ENCODE measurements at places on chromosomes 5 and 9.
A peak's percentile ranks its signal among the peaks of the same experiment; 100 is the strongest.

DNA sequence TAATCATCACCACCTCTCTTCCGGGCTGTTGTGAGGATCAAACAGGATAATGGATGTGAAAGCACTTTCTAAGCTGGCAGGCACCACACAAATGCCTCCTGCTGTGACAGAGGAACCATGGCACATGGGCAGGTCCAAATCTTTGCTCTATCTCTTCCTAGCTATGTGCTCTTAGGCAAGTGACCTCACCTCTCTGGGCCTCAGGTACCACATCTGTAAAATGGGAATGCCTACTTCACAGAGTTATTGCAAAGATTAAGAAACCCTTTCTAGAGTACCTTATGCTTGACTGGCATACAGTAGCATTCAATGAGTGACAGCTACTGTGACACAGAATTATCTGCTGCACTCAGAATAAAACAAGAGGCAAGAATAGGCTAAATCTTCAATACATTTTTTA lies 51.6 kb downstream of the CDK5RAP2 start:
- DNase-seq, result no peak

- no peak for DNase-seq
These were observed 527.8 kb downstream of the MTRR start for GRCh38 chr5:8396756-8397155.

DNA sequence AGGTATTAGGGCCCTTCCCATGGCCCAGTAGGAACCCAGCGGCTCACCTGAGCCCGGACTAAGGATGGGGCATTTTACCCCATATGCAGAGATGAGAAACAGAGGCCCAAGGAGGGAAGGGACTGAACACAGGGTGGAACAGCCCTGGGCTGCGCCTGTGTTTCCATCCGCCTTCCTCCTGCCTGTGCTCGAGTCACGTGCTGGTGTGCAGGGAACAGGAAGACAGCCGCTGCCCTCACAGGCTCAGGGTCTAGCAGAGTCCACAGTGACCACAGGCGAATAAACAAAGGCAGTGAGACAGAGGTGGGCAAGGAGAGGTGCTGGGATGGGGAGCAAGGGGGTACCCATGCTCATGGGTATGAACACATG lies 129.4 kb downstream of the C9orf50 start:
- DNase-seq, result no peak

DNA sequence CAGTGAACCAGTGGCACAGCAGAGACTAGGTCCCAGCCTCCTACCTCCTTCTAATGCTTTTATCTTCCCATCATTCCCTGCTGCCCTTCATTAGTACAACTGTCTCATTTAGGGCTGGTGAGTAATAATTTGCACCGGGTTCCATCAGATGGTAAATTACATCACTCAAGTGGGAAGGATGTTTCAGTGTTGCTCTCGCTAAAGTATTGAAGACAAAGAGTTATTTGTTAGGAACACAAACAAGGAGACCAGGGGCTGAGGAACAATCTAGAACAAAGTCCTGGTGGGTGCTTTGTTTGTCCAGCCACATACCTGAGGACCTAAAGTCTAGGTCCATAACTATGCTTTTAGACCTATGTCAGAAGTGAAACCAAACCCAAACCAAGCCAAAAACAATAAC lies 52.4 kb downstream of the SEC61B start:
- no peak for DNase-seq

GRCh38 chr9:132749306-132749705 lies 79.0 kb downstream of the GTF3C4 start:
- no peak for DNase-seq

- no peak for DNase-seq
These were observed 66.4 kb downstream of the RETREG1 start for GRCh38 chr5:16550316-16550952.

- DNase-seq, result no peak
These were observed 142.7 kb downstream of the MLLT3 start for GRCh38 chr9:20479419-20480155.

GRCh38 chr9:132986114-132986513 lies 7.6 kb downstream of the GFI1B start:
- no peak for DNase-seq

DNA sequence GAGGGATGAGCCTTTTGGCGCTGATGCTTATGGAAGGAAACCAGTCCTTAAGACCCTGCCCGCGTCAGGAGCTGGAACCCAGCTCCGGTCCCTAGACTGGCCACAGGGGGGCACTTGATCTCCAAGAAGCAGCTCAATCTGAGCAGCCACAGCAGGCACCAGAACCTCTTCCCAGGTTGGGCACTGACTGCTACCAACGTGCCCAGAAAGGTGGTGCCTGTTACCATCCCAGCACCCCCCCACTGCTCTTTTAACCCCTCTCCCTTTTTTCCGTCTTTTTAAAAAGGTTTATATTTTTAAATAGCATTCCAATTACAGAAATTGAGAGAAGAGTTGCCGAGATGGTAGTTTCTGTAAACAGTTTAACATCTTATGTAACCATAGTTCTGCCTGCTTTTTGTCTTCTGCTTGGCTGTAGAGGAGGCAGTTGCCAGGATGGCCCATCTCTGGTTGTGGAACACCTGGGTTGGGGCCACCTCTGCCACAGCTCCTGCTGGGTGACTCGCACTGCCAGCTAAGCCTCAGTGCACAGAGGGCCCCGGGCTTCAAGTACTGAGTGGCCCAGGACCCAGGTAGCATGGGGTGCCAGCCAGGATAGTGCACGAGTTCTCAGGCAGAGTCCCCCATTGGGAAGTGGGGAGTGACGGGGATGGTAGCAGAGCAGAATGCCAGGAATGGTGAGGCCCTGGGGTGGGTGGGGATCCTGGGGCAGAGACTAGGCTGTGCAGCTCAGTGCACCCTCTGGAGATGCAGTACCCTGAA lies 62.8 kb downstream of the PFDN1 start:
- peak; percentile 8 for DNase-seq

- DNase-seq, result no peak
These were observed 6.3 kb downstream of the CCDC180 start for GRCh38 chr9:97313746-97314145.

- no peak for DNase-seq
These were observed 26.9 kb downstream of the GOLM1 start for GRCh38 chr9:86072394-86072877.

DNA sequence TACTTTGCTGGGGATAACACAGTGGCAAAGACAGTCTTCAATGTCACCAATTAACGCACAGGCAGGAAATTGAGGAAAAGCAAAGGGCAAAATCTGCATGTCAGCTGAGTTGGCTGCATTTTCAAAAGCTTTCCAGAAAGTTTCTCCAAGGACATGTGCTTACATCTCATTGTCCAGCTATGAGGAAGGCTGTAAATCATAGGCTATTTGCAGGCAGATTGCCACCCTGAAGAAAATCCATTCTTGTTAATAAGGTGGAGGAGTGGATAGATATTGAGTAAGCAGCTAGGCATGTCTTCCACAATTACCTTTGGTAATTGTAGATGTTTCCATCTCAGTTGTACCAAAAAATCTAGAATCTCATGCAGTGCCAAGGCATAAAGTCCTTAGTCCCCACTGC lies 278.0 kb upstream of the NUDT12 start:
- DNase-seq, result no peak

DNA sequence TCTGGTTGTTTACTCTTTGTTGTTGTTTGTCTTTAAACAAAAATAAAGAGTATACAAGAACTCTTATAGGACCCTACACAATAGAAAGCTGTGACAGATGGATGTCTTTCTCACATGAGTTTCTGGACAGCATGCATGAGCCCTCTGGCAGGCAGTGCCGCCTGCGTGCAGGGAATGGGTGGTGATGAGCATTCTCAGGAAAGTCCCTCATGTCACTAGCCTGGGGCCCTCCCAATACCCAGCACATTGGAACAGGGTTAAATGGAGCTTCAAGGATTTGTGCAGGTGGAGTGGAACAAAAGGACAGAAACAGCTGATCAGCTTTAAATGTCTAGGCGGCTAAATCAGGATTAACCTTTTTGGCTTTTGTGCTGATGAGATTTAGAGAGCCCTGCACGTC lies 181.0 kb upstream of the CD180 start:
- DNase-seq, result no peak

DNA sequence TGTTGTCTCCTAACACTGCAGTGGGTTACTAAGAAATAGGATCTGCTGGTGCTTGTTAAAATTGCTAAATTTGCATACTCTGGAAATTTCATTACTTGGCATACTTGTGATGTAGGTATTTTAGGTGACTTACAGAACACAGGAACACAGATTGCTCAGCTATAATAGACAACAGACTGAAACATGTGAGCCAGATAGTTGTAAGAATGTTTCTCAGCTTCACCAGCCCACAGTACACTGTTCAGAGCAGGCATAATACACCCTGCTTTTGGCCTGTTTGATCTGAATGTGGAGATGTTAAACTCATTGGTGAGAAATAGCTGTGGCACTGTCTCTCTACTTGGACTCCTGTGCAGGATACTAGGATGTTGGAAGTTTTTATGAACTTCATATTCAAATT lies 275.7 kb downstream of the CSNK1G3 start:
- no peak for DNase-seq

DNA sequence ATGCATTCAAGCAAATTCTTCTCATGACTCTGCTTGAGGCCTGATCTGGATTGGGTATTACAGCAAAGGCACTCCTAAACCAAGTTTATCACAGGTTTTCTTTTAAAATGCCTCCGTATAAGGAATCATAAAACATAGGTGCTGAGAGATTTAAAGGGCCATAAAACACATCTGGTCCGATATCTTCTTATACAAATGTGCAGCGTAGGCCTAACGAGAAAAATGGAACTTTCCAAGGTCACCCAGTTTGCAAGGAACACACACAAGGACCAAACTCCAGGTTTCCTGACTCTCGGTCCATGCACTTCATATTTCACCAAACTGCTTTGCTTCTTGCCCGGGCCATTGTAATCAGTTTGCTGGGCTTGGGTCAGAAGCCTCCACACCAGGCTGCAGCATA lies 22.1 kb downstream of the SH3RF2 start:
- no peak for DNase-seq

GRCh38 chr9:7376833-7377232 lies 422.7 kb downstream of the DMAC1 start:
- DNase-seq, result no peak
